Hepatocyte (in vitro differentiated cells): ENCODE measurements at places on chromosomes 7 and 10. TPM values are rescaled to one million over a fixed set of nuclear protein-coding genes. Genes with fewer than 3 reads are reported as not detected.

The UBTD1 gene
- polyA plus RNA-seq, result 37.0 and 37.1 TPM in 2 replicates

The ANKMY2 gene
- 30.7 and 31.5 TPM in 2 replicates for polyA plus RNA-seq

The MYH16 gene
- polyA plus RNA-seq, result not detected in 2 replicates

The SMO gene
- 25.5 and 28.2 TPM in 2 replicates for polyA plus RNA-seq

The HMX2 gene
- polyA plus RNA-seq, result not detected in 2 replicates

The GIMAP6 gene
- 0.82 TPM in 1 of 2 replicates, not detected in the other for polyA plus RNA-seq

The SHH gene
- polyA plus RNA-seq, result 8.0 and 12.1 TPM in 2 replicates

The ADGRA1 gene
- not detected in 2 replicates for polyA plus RNA-seq
